Dermis microvascular lymphatic vessel endothelial cell (primary cell): ENCODE measurements at places on chromosomes 16 and 17. TPM values are rescaled to one million over a fixed set of nuclear protein-coding genes. Genes with fewer than 3 reads are reported as not detected.

CSH2 gene
- total RNA-seq = not detected in 2 replicates

CIBAR2 gene
- total RNA-seq = not detected in 2 replicates

ZNF75A gene
- total RNA-seq = 10.1 and 13.7 TPM in 2 replicates

ZFPM1 gene
- total RNA-seq = 0.64 and 1.6 TPM in 2 replicates

CHD3 gene
- total RNA-seq = 57.8 and 60.2 TPM in 2 replicates

GLIS2 gene
- 0.38 and 0.39 TPM in 2 replicates for total RNA-seq

SMTNL2 gene
- not detected in 2 replicates for total RNA-seq

WSCD1 gene
- total RNA-seq = 8.9 and 11.8 TPM in 2 replicates

MYH8 gene
- total RNA-seq = not detected in 2 replicates

STAT5A gene
- total RNA-seq = 41.8 and 45.9 TPM in 2 replicates

LRRC59 gene
- total RNA-seq = 105 and 116 TPM in 2 replicates

CRISPLD2 gene
- total RNA-seq = under 0.01 and 0.13 TPM in 2 replicates

MMP2 gene
- total RNA-seq = 10.5 and 16.3 TPM in 2 replicates

TBC1D3L gene
- 1.2 and 3.7 TPM in 2 replicates for total RNA-seq

GSDMA gene
- total RNA-seq = not detected in 2 replicates

ITGAE gene
- total RNA-seq = 9.1 and 20.3 TPM in 2 replicates

KCNH6 gene
- under 0.01 TPM in 1 of 2 replicates, not detected in the other for total RNA-seq

UBE2I gene
- total RNA-seq = 34.1 and 40.1 TPM in 2 replicates

KRT12 gene
- total RNA-seq = not detected in 2 replicates

FBXW10 gene
- total RNA-seq = under 0.01 TPM in 1 of 2 replicates, not detected in the other

PITPNM3 gene
- 0.13 and 0.26 TPM in 2 replicates for total RNA-seq

PIPOX gene
- total RNA-seq = 1.1 and 1.2 TPM in 2 replicates

SCN4A gene
- 0.13 TPM in 1 of 2 replicates, not detected in the other for total RNA-seq

SRCIN1 gene
- under 0.01 TPM in 2 replicates for total RNA-seq

WNT9B gene
- not detected in 2 replicates for total RNA-seq

FOXN1 gene
- total RNA-seq = not detected in 2 replicates

TP53TG3F gene
- total RNA-seq = not detected in 2 replicates

ABI3 gene
- 10.0 and 16.9 TPM in 2 replicates for total RNA-seq

SYT17 gene
- 1.3 and 3.7 TPM in 2 replicates for total RNA-seq

FBXL19 gene
- 16.6 and 18.2 TPM in 2 replicates for total RNA-seq

NOXO1 gene
- total RNA-seq = 0.13 TPM in 1 of 2 replicates, not detected in the other

NPB gene
- 0.13 TPM in 1 of 2 replicates, not detected in the other for total RNA-seq

HAS3 gene
- total RNA-seq = 1.0 and 7.6 TPM in 2 replicates

ATPAF2 gene
- 18.4 and 20.4 TPM in 2 replicates for total RNA-seq

TP53TG3C gene
- total RNA-seq = not detected in 2 replicates

C17orf67 gene
- 2.6 and 10.6 TPM in 2 replicates for total RNA-seq

PNMT gene
- total RNA-seq = 1.2 and 1.4 TPM in 2 replicates

TEKT1 gene
- total RNA-seq = not detected in 2 replicates

KIF1C gene
- 63.5 and 82.7 TPM in 2 replicates for total RNA-seq

SYCE1L gene
- 1.6 and 2.1 TPM in 2 replicates for total RNA-seq

NATD1 gene
- total RNA-seq = 1.9 and 5.3 TPM in 2 replicates

MARCHF10 gene
- under 0.01 TPM in 1 of 2 replicates, not detected in the other for total RNA-seq

LGALS9B gene
- total RNA-seq = not detected in 2 replicates

ZDHHC7 gene
- 32.5 and 39.4 TPM in 2 replicates for total RNA-seq
